ENCODE measurements at places on chromosomes 13 and 19.

DNA sequence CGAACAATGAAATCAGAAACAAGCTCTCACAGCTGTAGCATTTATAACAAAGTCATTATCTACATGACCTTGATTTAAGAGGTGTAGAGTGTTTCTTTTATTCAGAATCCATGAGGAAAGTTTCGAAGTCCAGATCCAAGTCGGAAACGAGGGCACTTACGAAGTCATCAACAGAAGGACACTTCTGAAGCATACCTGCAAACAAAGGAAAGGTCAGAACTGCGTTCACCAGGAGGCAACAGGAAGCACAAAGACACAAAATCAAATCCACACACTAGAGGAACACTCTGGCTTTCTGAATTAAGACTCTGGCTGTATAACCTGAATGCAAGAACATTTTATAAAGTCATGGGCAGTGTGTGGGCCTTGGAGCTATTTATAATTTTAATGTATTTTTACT, 158.9 kb downstream of the MIPEP start:
- no peak for DNase-seq

DNA sequence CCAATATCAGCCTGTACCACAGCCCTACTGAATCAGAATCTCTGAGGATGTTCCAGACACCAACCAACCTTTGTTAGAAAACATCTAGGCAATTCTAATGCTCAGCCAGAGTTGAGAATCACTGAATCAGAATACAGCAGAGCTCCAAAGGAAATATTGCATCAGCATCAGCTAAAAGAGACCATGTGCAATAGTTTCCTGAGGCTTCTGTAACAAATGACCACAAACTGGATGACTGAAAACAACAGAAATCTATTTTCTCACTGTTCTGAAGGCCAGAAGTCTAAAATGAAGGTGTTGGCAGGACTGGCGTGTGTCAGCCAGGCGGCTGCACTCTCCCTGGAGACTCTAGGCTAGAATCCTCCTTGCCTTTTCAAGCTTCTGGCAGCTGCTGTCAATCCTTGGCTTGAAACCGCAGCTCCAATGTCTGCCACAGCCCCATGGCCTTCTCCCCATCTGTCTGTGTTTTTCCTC, 1.2 kb upstream of the DCT start:
- DNase-seq = no peak

DNA sequence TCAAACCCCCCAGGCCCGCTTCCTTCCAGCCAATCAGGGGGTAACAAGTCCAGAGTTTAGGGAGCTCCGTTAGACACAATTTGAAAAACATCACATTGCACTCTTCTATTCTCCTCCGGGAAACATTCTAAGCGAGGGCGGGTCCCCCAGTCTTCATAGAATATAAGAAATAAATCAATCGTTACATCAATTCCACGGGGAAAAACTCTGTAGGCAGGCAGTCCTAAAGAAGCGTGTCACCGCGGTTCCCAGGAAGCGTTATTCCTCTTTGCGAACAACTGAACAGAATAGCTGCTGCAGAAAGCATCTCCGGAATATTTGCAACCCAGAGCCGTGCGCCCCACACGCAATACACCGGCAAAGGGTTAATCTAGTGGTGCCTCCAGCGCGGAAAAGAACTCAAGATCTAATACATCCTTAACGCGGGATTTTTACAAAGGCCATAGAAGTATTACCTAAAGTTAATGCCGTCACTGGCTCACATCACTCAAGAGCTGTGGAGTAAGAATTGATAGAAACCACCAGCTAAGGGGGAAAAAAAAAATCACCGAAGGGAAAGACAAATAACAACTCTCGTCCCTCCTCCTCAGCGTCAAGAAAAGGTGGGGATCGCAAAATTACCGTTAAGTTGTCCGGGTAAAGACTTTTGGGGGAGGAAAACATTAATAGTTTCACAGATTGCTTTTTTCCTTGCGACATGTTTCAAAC, 65.1 kb downstream of the KCNRG start:
- no peak for DNase-seq

- no peak for DNase-seq
Observed at GRCh38 chr19:16851031-16851712, 22.0 kb downstream of the SIN3B start.

GRCh38 chr13:75985132-75985531, 349.0 kb downstream of the LMO7 start:
- DNase-seq = no peak
